ENCODE measurements at places on chromosomes 5 and 9.
A peak's percentile ranks its signal among the peaks of the same experiment; 100 is the strongest.

DNA sequence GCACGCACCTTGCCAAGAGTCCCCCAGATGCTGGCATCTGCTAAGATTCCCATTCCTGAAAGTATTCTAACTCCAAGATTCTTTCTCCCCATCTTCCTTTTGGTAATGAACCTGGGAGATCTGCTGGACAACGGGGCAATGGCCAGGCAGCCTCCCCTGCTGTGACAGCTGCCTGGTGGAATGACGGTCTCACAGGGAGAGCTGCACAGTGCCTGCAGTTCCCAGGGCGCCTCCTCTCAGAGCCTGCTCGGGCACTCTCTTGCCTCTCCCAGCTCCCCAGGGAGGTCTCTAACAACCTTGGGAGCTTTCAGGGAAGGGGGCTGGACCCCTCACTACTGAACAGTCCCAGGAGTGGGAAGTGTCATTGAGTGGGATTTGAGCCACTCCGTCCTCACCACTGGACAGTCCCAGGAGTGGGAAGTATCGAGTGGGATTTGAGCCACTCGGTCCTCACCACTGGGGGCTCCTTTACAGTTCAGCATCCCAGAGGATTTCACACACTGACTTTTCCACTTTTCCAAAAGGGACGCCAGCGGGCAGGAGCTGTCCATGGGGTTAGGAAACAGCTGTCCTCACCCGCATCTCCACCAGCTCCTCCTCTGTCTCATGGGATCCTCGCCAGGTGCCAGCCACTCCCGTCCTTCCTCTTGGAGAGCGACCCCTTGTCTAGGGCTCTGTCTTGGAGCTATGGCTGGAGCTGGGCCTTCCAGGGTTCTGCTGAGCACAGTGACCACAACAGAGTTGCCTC is 65.7 kb downstream of the ADAMTS2 start:
- DNase-seq = no peak

- DNase-seq = no peak
These were observed 31.6 kb upstream of the STK32A start for GRCh38 chr5:147203213-147203612.

- DNase-seq = no peak
These were observed 108.7 kb downstream of the MAST4 start for GRCh38 chr5:66704790-66705425.

DNA sequence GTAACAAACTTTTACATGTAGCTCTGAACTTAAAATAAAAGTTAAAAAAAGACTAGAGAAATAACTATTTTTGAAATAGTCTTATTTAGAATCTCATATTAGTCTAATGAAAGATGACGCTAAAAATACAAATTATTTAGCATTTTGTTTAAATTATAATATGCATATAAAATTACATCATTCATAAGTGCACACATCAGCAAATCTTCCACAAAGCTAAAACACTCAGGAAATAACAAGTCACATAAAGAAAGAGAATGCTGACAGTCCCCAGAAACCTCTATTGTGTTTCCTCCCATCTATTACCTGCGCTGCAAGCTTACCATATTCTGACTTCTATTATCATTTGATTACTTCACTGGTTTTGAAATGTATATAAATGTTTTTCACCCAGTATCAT is 986.9 kb upstream of the SEMA6A start:
- DNase-seq = no peak

- peak; percentile 76 for DNase-seq
These were observed 55.9 kb downstream of the OTULIN start for GRCh38 chr5:14720236-14720923.

GRCh38 chr5:126780165-126780827 is 3.4 kb downstream of the LMNB1 start:
- DNase-seq = peak; percentile 80

DNA sequence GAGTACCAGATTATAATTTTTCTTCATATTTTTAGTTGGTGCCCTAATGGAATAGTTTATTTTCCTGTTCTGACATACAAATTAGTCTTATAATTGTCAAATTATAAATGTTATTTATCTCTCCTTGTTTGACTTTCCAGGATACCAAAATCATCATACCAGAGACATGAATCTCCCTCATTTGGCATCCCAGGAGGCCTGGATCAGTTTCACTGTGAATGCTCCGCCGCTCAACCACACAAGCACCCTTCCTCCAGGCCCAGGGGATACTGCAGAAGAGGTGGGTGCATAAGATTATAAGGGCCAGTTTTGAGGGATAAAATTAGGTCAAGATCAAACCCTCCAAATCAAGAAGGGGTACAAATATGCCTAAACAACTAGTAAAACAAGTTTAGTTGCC is 1229.3 kb downstream of the CDH12 start:
- DNase-seq = no peak

DNA sequence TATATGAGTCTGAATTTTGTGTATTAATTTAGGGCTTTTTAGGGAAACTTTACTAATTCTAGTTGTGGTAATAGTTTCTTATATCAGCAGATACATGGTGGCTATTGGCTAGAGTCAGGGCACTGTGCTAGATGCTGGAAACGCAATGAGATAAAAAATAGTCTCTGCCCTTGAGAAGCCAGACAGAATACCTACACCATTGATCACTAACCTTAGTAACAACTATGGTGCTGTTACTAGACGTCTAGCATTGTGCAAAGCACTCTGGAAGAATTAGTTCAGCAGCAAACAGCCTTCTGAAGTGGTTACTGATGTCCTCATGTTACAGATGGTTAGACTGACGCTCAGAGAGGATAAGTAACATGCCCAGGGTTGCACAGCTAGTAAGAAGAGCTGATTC is 61.8 kb downstream of the GDA start:
- no peak for DNase-seq

DNA sequence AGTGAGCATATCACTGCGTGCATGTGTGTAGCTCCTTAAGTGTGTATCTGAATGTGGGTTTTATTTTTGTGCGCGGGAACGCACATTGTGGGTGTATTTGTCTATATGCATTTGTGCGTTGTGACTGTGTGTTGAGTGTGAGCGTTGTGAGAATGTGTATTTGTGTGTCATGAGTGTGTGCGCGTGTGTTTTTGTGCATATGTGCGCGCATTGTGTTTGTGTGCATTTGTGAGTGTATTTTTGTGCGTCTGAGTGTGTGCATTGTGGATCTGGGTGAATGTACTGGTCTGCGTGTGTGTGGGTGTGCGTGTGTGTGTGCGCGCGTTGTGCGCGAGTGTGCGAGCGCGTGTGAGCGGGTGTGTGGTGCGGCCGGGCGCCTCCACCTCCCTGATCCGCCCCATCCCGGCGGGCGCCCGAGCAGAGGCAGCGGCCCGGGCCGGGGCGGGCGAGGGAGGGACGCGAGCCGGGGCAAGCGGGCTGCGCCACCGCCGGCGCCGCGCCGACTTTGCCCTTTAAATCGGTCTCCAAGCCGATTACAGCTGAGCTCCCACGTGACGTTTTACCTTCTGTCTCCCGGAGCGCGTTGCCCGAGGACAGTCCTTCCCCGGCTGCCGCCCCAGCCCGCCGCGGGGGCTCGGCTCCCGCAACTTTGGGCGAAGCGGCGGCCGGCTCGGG is at the start of gene RASGRF2:
TSS of gene RASGRF2 (plus strand) at position 596 of the 675 bp plus-strand sequence. CDS start 376 bp downstream, outside the sequence.
- peak; percentile 87 for DNase-seq

- no peak for DNase-seq
These were observed 66.7 kb downstream of the MRPL36 start for GRCh38 chr5:1732945-1733344.

DNA sequence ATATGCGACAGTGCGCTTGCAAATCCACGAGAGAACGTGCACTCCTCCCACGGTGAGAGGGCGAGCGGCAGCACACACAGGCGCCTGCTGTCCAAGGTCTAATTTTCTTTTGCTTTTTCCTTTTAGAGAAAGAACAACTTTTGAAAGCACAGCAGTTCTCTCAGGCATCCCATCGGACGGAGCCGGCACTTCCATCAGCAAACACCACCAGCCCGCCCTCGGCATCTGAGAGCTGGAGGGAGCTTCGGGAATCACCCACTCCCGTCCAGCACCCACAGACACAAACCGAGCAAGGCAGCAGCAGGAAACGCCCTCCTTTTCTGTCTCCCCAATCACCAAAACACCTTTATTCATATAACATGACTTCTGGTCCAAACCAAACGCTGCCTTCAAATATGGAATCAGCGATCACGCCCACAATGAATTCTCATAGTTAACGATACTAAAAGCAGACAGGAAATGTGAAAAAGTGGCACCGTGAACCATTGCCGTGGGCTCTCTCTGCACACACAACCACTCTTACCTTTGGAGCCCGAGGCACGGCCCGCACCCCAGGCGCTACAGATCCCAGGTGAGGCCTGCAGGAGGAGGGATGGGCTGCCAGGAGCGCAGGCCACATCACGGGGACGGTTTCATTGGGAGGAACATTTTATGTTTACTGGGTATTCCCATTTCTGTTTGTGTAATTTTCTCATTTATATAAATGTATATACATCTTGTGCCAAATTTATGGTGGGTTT is 14.2 kb downstream of the LPCAT1 start:
- no peak for DNase-seq

DNA sequence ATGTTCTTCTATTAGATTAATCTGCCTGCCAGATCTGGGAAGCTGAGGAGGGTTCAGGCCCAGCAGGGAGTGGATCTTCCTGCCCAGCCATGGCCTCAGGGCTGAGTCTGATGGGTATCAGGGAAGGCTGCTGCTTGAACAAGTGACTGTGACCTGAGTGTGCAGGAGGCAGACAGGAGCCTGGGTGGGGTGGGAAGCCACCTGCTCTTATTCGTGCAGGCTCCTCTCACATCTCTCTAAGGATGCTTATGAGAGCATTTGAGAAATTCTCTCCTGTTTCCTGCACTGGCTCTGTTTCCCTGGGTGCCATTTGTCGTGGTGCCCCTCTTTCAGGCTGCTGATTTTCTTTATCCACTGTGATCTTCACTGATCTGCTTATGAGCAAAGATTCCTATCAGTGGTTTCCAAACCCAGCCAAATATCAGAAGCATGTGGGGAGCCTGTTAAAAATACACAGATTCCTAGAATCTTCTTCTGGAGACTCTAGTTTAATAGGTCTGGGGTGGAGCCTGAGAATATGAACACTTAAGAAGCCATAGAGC is 2.1 kb downstream of the RGS3 start:
- DNase-seq = no peak

DNA sequence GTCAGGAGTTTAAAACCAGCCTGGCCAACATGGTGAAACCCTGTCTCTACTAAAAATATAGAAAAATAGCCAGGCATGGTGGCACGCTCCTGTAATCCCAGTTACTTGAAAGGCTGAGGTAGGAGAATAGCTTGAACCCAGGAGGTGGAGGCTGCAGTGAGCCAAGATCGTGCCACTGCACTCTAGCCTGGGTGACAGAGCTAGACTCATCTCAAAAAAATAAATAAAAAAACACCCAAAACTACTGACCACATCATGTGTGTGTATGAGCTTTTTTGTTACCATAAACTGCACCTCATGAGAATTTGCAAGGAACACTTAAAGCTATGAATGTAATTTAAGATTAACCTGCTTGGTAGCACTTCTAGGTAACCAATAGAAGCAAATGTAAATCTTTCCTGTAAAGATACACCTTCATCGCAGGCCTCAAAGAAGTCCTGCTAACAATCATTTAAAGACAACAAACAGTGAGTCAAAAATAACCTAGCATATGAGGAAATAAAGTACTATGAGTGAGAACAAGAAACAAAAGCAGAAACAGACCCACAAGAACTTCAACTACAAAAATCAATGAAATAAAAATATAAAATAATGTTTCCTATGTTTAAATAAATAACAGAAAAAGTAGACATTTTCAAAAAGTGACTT is 13.0 kb downstream of the SLC38A9 start:
- no peak for DNase-seq

- DNase-seq = peak; percentile 6
These were observed 36.0 kb upstream of the BARHL1 start for GRCh38 chr9:132546148-132547051.

- peak; percentile 56 for DNase-seq
These were observed 44.8 kb downstream of the PTPN3 start for GRCh38 chr9:109453210-109453842.

- no peak for DNase-seq
These were observed 51.9 kb downstream of the KLF4 start for GRCh38 chr9:107437716-107438115.

DNA sequence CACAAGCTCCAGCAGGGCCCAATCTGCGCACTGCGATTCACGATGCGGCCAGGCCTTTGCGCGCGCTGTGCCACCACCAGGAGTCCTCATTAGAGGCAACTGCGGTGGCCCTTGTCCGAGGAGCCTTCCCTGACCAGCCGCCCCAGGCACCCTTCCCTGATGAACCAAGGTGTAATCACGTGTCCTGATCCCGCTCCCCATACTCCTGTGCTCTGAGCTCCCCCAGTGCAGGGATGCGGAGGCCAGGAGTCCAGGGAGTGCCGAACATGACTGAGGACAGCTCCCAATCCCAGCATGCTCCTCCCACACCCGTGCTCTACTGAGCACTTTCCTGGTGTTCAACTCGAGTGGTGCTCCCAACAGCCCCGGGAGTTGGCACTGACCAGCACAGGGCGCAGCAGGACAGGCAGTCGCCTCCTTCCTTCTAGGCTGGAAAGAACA is 134.8 kb downstream of the ZNF354C start:
- DNase-seq = no peak

DNA sequence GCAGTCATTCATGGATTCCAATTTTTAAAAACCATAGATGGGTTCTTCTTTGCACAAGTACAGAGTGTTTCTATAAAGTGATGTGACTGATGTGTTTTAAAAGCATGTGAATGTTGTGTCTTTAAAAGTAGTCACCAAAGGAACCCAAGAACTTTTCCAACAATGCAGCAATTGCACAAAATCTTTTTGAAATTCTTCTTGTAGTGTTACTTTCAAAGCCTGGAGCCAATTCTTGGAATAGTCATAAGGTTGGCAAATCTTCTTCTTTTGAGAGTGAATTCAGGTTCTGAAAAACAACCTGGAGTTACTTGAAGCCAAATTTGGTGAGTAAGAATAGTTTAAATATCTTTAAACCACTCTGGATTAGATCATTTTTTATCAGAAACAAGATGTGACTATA is 10.5 kb downstream of the GRAMD2B start:
- no peak for DNase-seq

DNA sequence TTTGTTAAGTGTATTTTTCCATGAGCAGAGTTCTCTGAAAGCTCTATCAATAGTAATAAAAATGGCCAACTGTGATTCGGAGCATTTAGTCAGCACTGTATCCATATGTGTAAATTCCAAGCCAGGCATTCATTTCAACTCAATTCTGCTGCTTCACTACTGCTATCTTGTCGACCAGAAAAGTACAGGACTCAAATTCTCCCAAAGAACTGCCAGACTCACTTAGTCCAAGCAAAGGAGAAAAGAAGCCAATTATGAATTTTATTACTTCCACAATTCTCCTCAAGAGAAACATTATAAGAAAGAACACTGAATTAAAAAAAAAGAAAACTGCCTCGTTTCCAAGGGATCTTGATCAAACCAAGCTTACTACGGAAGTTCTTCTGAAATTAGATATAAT is 906.3 kb upstream of the DMAC1 start:
- no peak for DNase-seq

- no peak for DNase-seq
These were observed 18.3 kb downstream of the CAMK2A start for GRCh38 chr5:150271296-150271692.

- no peak for DNase-seq
These were observed 488.6 kb upstream of the PTGER4 start for GRCh38 chr5:40191150-40191549.

DNA sequence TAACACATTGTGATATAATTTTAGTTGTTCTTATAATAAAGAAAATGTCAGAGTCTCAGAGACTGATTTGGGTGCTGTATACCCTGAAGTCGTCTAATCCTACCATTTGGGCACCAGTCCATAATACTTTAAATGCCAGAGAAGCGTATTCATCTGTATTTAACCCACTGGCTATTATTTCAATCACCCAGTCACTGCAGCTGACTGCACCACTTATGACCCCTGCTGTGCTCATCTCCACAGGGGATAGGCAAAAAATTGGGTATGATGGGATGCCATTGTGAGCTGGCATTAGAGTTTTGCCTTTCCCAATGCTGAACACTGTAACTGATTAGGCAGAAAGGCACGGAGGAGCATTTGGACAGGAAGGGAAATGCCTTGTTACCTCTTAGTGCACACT is 599.7 kb downstream of the CAAP1 start:
- peak; percentile 68 for DNase-seq
